AG08396 (cell line): ENCODE measurements at places on chromosomes 2 and 18.

- no peak for DNase-seq
Measured at GRCh38 chr2:236523249-236523648, 46.4 kb upstream of the ACKR3 start.

DNA sequence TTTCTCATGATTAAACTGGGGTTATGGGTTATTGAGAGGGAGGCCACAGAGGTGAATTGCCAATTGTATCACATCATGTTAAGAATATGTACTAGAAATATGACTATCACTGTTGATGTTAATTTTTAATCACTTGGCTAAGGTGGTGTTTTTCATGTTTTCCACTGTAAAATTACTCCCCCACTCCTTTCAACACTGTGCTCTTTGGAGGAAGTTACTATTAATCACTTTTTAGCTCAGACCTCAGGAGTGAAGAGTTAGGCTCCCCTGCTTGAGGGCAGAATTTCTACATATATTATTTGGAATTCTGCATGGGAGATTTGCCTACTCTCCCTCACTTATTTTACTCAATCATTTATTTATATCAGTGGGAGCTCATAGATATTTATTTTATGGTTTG lies 76.0 kb upstream of the OSR1 start:
- DNase-seq = no peak

DNA sequence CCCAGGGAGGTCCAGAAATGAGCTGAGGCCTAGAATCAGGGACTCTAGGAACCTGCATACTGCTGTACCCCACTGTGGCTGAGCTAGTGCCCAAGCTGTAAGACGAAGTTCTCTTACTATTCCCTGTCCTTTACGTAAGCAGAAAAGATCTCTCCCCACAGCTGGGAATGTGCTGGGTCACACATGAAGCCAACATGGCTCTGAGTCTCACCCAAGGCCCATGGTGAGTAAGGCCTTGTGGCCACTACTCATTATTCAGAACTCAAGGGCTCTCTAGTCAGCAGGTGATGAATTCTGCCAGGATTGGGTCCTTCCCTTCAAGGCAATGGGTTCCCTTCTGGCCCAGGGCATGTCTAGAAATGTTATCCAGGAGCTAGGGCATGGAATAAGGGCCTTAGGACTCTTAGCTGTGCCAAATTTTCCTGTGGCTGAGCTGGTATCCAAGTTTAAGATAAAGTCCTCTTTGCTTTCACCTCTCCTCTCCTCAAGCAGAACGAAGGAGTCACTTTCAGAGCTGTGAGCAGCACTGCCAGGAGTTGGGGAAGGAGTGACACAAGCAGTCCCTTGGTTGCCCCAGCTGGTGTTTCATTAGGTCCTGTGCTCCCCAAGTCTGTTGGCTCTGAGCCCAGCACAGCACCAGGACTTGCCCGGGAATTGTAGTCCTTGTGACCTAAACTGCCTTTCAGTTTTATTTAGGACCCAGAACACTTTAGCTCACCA lies 707.6 kb downstream of the SLC4A3 start:
- no peak for DNase-seq

DNA sequence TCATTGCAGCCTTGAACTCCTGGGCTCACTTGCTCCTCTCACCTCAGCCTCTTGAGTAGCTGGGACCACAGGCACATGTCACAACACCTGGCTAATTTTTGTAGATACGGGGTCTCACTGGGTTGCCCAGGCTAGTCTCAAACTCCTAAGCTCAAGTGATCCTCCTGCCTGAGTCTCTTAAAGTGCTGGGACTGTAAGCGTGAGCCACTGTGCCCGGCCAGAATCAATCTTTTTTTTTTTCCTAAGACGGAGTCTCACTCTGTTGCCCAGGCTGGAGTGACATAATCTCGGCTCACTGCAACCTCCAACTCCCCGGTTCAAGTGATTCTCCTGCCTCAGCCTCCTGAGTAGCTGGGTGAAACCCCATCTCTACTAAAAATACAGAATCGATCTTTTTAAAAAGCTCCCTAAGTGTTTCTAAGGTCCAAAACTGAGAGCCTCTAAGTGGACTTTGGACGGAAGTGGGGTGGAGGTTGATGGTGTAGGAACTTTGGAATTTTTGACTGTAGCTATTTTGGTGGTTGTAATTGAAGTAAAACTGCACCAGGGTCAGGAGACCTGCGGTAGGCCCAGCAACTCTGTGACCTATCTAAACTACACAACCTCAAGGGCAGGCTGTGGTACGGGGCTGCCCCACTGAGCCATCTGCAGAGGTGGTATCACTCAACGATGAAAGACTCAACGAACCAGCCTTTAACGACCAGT lies 82.9 kb downstream of the POLR1A start:
- DNase-seq = no peak

- no peak for DNase-seq
Measured at GRCh38 chr18:80193701-80194100, 53.6 kb downstream of the PARD6G start.

DNA sequence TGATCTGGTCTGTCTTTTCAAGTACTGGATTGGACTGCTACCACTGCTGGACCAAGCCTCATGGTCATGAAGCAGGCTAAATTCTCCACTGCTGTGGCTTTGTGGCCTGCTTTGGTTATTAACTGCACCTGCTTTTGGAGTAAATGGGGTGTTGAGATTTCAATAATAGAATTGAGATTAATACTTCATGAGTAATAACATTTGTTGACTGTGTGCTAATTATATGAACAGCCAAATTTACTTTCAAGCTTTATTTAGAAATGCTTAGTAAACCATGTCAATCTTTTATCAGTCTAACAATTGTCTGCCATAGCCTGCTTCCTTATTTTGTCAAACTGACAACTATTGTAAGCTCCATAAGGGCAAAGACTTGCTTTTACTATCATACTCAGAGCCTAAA lies 27.4 kb upstream of the MTIF2 start:
- no peak for DNase-seq

GRCh38 chr18:6413579-6414117 lies 1.1 kb downstream of the L3MBTL4 start:
- DNase-seq = no peak
